T-cell (primary cell): ENCODE measurements at places on chromosomes 11 and 22. TPM values are rescaled to one million over a fixed set of nuclear protein-coding genes. Genes with fewer than 3 reads are reported as not detected.

- H3K27me3 ChIP-seq: no peaks in the 10 kb centered on the region
- no peak overlapping the region for H3K27ac ChIP-seq
- peaks cover 10% of the 10 kb centered on the region for H3K36me3 ChIP-seq
These were observed 273.7 kb downstream of the DDX10 start for GRCh38 chr11:108938604-108939003.

GRCh38 chr11:115409691-115410220 is 94.5 kb downstream of the CADM1 start:
- no peaks in the 10 kb centered on the region for H3K27me3 ChIP-seq
- H3K27ac ChIP-seq: no peak overlapping the region
- DNase-seq: no peak
- H3K36me3 ChIP-seq: no peaks in the 10 kb centered on the region
- no peaks in the 10 kb centered on the region for H3K4me1 ChIP-seq
- H3K4me3 ChIP-seq: no peak overlapping the region

GRCh38 chr11:83127310-83127637 is 29.7 kb upstream of the PCF11 start:
- H3K27me3 ChIP-seq: peaks cover 8% of the 10 kb centered on the region
- H3K4me1 ChIP-seq: peaks cover 6% of the 10 kb centered on the region
- no peak overlapping the region for H3K27ac ChIP-seq
- DNase-seq: no peak

MPPED2 gene
- 0.58 TPM for total RNA-seq

GRCh38 chr22:47784991-47785390 is 1022.5 kb downstream of the TBC1D22A start:
- no peak overlapping the region for H3K4me3 ChIP-seq
- H3K4me1 ChIP-seq: no peaks in the 10 kb centered on the region
- no peak overlapping the region for H3K27ac ChIP-seq
- DNase-seq: no peak
- H3K36me3 ChIP-seq: no peaks in the 10 kb centered on the region
- H3K27me3 ChIP-seq: peaks cover 2% of the 10 kb centered on the region

FBXO3 gene
- 60.0 TPM for total RNA-seq

- no peak overlapping the region for H3K4me3 ChIP-seq
- no peaks in the 10 kb centered on the region for H3K36me3 ChIP-seq
- no peaks in the 10 kb centered on the region for H3K4me1 ChIP-seq
These were observed 33.4 kb downstream of the GDPD5 start for GRCh38 chr11:75492181-75492820.

DNA sequence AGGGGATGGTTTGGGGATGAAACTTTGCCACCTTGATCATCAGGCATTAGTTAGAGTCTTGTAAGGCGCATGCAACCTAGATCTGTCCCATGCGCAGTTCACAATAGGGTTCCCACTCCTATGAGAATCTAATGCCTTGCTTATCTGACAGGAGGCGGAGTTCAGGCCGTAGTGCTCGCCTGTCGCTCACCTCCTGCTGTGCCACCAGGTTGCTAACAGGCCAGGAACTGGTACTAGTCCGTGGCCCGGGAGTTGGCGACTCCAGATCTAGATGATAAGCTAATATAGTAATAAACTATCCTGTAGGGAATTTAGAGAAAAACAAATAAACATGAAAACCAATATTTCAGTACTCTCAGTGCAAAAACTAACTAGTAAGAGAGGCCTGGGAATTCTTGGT is 155.4 kb upstream of the ANO5 start:
- DNase-seq: no peak
- H3K36me3 ChIP-seq: no peaks in the 10 kb centered on the region
- no peaks in the 10 kb centered on the region for H3K4me1 ChIP-seq
- no peak overlapping the region for H3K27ac ChIP-seq
- no peak overlapping the region for H3K4me3 ChIP-seq

DDI1 gene
- total RNA-seq: not detected

DNA sequence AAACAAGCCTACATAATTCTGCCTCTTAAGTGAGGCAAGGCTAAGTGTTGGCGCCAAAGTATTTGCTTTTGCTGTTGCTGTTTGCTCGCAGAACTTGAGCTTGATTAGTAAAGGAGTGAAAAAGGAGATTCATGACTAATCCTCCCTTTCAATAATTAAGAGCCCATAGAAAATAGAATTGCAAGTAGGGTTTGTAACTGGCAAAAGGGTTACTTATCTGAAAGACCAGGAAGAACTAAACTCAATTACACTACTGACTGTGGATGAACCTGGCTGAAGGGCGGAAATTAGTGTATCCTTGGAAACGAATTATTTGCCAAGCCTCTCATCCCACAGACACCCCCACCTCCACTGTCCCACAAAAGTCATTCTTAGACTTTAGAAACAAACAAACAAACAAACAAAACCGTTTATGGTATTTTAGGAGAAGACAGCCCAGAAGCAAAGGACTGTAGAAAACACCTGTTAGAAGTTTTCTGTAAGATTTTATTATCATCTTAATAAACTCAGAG is 411 bp upstream of the EXPH5 start:
- DNase-seq: no peak
- H3K4me1 ChIP-seq: peaks cover 6% of the 10 kb centered on the region
- peaks cover 4% of the 10 kb centered on the region for H3K27me3 ChIP-seq

RAG2 gene
- not detected for total RNA-seq

ENTHD1 gene
- 0.23 TPM for total RNA-seq

ADAMTS8 gene
- total RNA-seq: 0.12 TPM

DNA sequence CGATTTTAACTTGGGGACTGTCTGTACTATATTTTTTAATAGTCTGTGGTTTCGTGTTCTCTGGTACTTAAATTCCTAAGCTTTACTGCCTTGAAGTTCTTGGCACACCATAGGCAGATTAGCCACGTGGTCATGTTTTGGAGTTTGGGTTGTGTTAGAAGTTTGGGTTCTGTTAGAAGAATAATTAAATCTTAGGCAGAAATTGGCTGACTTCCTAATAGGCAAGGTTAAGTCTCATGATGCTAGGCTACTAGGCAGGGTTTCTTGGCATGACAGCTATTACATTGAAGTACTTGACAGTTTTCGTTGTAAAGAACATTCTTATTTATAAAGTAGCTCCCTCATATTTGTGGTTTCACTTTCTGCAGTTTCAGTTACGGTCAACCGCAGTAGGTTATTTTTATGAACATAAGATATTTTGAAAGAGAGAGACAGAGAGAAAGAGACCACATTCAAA is 30.0 kb upstream of the MMP7 start:
- H3K36me3 ChIP-seq: no peaks in the 10 kb centered on the region
- H3K27ac ChIP-seq: peak overlapping the region; percentile 62
- DNase-seq: no peak
- H3K4me1 ChIP-seq: peaks cover 23% of the 10 kb centered on the region
- H3K27me3 ChIP-seq: no peaks in the 10 kb centered on the region

GRCh38 chr11:129530154-129530895 is 154.7 kb downstream of the BARX2 start:
- H3K4me1 ChIP-seq: no peaks in the 10 kb centered on the region
- no peak for DNase-seq
- H3K27ac ChIP-seq: no peak overlapping the region

DNA sequence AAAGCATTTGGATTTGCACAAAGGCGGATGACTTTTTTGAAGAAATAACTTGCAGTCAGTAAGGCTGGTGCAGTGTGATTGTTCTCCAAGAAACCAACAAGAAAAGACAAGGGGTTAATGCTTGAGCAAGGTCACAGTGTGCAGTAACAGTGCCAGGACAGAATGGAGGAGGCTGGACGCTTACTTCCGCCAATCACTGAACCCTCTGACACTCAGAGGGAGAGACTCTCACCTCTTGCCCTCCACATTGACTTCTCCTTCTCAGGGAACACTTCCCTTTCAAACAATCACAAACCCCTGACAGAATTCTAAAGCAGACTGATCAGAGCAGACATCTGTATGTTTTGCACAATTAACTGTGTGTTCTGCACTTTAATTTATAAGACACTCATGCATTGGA is 228.4 kb downstream of the BLID start:
- no peaks in the 10 kb centered on the region for H3K36me3 ChIP-seq
- no peaks in the 10 kb centered on the region for H3K4me1 ChIP-seq
- H3K27ac ChIP-seq: no peak overlapping the region
- DNase-seq: no peak
- H3K4me3 ChIP-seq: no peak overlapping the region

- no peak for DNase-seq
- no peak overlapping the region for H3K4me3 ChIP-seq
- peaks cover 12% of the 10 kb centered on the region for H3K4me1 ChIP-seq
These were observed 2.9 kb downstream of the AMBRA1 start for GRCh38 chr11:46590740-46591605.

GRCh38 chr22:42321908-42322561 is 51.6 kb upstream of the TCF20 start:
- H3K27me3 ChIP-seq: peaks cover 4% of the 10 kb centered on the region
- no peak overlapping the region for H3K4me3 ChIP-seq
- no peaks in the 10 kb centered on the region for H3K36me3 ChIP-seq
- H3K27ac ChIP-seq: no peak overlapping the region
- DNase-seq: no peak
- peaks cover 43% of the 10 kb centered on the region for H3K4me1 ChIP-seq

ELFN2 gene
- total RNA-seq: 0.70 TPM

GP1BB gene
- total RNA-seq: 0.36 TPM

DNA sequence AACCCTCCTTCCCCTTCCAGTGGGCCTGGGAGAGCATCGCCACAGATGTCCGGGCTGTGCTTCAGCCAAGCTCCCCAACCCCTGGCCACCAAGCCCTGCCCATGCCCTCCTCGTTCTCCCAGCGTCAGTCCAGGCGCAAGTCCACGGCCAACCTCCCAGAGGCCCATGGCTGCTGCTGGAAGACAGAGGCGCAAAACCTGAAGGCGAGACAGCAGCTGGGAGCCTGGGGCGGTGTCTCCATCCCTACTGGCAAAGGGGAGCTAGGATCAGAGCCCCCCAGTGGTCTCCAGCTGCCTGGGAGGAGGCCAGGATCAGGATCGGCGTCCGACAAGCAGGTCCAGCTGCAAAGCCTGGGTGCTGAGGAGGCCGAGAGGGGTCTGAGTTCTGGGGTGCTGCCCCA is 1.9 kb downstream of the TSGA10IP start:
- H3K27ac ChIP-seq: no peak overlapping the region
- H3K4me1 ChIP-seq: no peaks in the 10 kb centered on the region
- no peaks in the 10 kb centered on the region for H3K36me3 ChIP-seq
- DNase-seq: no peak
- no peak overlapping the region for H3K4me3 ChIP-seq

GRCh38 chr22:44363013-44363979 is 50.5 kb upstream of the SHISAL1 start:
- H3K36me3 ChIP-seq: no peaks in the 10 kb centered on the region
- no peaks in the 10 kb centered on the region for H3K4me1 ChIP-seq
- no peaks in the 10 kb centered on the region for H3K27me3 ChIP-seq
- H3K27ac ChIP-seq: no peak overlapping the region
- DNase-seq: no peak
- H3K4me3 ChIP-seq: no peak overlapping the region

MYEOV gene
- 0.98 TPM for total RNA-seq

DNA sequence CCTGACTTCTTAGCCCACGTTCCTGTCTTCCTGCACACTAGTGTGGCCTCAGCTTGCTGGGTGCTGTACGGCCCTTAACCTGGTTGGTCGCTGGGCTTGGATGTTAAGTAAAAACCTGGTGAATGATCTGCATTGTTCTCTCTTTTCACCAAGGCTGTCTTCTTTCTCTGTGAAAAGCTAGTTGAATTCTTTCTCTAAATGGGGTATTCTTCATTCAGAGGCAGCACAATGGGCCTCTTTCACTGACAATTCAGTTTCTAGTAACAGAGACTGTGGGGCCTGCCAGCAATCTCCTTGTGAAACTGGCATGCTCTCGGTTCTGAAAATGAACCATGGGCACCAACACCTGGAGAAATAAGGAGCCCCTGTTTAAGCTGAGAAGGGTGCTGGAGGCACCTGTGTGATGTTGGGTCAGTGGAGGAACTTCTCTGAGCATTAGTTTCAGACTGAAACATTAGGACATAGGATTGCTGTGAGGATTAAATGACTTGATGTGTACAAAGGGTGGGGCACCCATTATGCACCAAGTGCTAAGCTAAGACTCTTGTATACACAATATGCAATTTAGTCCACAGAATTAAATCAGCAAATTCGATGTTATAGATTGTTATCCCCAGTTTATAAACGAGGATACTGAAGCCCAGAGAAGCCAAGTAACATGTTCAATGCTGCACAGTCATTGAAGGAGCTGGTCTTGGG is 33.1 kb upstream of the ELF5 start:
- no peak for DNase-seq
- H3K27ac ChIP-seq: no peak overlapping the region
- H3K36me3 ChIP-seq: no peaks in the 10 kb centered on the region
- no peak overlapping the region for H3K4me3 ChIP-seq

GRCh38 chr11:82857145-82857544 is 43.1 kb downstream of the PRCP start:
- no peak overlapping the region for H3K4me3 ChIP-seq
- no peaks in the 10 kb centered on the region for H3K4me1 ChIP-seq
- no peaks in the 10 kb centered on the region for H3K27me3 ChIP-seq
- no peak overlapping the region for H3K27ac ChIP-seq
- no peak for DNase-seq
